Dorsolateral prefrontal cortex (tissue), 122 donors: ENCODE measurements at places on chromosomes 1 and 21.

DNA sequence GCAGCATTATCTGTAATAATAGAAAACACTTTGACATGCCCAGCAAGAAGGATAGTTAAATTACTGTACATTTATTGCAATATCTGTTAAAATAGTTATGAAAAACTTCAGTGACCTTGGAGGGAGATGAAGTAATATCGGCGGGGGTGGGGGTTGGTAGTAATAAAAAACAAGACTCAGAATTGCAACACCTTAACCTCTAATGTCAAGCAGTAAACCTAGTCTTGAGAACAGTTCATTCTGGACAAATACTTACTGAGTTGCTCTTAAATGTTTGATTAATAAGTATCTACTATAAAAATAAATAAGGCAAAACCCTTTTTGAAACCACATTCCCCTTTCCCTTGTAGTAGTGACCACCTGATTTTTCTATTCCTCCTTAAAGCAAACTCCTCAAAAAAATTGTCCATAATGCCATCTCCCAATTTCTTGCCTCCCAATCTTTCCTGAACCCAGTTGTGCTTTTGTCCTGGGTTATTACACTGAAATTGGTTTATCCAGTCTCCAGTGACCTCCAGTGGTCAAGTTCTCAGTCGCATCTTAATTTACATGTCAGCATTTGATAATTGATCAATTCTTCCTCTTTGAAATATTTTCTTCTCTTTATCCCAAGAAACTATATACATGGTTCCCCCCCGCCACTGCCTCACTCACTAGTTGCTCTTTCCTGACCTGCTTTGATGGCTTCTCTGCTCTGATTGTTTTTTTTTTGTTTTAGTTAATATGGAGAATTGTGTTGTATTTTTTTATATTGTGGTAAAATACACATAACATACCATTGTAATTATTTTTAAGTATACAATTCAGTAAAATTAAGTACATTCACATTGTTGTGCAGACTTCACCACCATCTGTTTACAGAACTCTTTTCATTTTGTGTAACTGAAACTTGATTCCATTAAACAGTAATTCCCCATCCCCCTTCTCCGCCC is 36.8 kb downstream of the RAP1A start:
- no peak for DNase-seq

DNA sequence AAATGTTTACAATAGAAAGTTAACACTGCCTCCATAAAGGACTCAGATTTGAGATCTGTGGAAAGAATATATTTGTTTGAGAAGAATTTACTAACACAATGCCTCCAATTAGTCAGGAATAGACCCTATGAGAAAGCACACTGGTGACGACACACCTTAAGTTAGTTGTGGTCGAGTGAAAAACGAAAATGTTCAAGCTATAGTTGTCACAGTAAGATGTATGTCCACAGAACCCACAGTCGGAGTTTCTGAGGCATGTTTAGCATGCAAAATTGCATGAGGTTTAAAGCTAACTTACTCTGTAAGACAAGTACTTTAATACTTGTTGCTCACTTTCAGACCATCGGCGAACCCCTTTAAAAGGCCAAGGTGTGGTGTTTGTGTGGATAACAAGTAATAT is 69.9 kb upstream of the SIPA1L2 start:
- DNase-seq: no peak

GRCh38 chr1:4129693-4130092 is 229.6 kb upstream of the C1orf174 start:
- DNase-seq: no peak

- no peak for DNase-seq
Observed at GRCh38 chr1:66626261-66626660, 92.3 kb downstream of the SGIP1 start.

- no peak for DNase-seq
Observed at GRCh38 chr1:53214376-53214940, 6.0 kb downstream of the CZIB start.

GRCh38 chr1:104163912-104164476 is 414.3 kb downstream of the AMY1C start:
- no peak for DNase-seq

- DNase-seq: no peak
Observed at GRCh38 chr1:24905979-24906720, 23.9 kb downstream of the RUNX3 start.

DNA sequence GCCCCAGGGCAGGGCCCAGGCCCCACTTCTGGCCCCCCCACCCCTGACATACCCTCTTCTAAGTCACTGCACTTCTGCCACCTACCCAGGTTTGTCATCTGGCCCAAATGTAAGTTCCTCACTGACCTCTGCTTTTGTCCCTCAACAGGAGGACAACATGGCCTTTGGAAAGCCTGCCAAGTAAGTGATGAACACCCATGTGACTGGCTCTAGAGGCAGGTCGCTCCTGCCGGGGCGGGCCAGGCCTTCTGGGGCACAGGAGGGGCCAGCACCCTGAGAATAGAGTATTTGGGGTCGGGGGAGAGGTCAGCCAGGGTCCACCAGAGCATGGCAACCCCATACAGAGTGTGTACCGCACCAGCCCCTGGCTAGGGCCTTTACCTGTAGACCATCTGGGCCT is 9.9 kb upstream of the SYTL1 start:
- no peak for DNase-seq

GRCh38 chr1:89689234-89689633 is 56.3 kb downstream of the LRRC8C start:
- DNase-seq: no peak

DNA sequence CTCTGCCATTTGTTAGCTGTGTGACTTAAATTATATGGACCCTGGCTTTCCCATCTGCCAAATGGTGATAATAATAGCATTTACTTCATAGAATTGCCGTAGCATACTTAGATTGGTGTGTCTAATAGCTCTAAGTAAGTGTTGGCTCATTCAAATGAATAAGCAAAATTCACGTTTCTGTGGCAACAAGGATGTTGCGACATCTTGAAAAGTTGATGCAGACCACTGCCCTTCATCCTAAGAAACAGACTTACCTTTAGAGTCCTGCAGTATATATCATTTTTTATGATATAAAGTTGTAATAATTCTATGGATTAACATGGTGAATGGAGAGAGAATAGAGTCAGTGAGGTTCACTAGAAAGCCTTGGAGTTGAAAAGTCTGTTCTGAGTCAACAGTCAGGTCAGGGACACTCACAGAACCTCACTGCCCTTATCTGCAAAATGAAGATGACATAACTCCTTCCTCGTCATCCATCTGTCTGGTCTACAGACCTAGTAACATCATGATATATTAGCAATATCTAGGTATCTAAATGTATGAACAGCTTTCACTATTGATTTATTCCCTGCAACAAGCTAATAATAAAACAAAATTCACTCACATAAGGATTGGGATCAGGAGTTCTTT is 167.3 kb upstream of the C8B start:
- DNase-seq: no peak

GRCh38 chr1:217946511-217946910 is 315.4 kb downstream of the SPATA17 start:
- DNase-seq: no peak

GRCh38 chr1:195948123-195948895 is 659.9 kb downstream of the KCNT2 start:
- DNase-seq: no peak

- DNase-seq: no peak
Observed at GRCh38 chr1:3435666-3436065, 18.8 kb upstream of the ARHGEF16 start.

- DNase-seq: no peak
Observed at GRCh38 chr1:245858022-245858721, 648.9 kb downstream of the SMYD3 start.

GRCh38 chr1:201662646-201663045 is 123.7 kb downstream of the NAV1 start:
- DNase-seq: no peak

- peak; percentile 96 for DNase-seq
Observed at GRCh38 chr1:36306902-36307456, 811 bp downstream of the SH3D21 start.

GRCh38 chr1:183544598-183545297 is 45.5 kb downstream of the NCF2 start:
- no peak for DNase-seq

- no peak for DNase-seq
Observed at GRCh38 chr1:116504308-116505156, 66.3 kb downstream of the CD58 start.

DNA sequence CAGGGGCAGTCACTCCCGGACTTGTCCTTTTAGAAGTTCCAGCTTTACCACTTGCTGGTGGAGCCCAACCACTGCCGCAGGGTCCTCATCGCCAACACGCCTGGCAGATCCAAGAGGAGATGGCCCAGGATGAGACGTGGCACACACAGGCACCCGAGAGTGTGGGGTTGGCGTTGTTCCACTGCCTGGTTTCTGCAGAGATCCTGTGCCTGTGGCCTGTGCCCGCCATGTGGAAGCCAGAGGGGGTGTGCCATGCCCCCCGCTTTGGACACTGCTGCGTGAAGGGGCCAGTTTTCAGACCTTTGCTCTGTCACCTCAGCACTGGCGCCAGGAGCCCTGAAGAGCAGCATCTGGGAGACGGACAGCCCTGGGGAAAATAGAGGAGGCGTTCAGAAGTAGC is 10.8 kb downstream of the CD46 start:
- DNase-seq: no peak

DNA sequence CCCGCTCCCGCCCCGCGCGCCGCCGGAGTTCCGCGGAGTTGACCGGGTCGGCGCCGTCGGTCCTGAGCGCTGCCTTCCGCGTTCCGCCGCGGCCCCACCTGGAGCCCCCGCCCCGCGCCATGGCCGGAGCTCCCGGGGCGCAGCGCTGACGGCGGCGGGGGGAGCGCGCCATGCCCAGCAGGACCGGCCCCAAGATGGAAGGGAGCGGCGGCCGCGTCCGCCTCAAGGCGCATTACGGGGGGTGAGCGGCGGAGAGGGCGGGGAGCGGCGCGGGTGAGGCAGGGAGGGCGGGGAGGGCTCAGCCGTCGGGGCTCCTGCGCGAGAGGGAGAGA is 216 bp downstream of the PRKCZ start:
- no peak for DNase-seq

DNA sequence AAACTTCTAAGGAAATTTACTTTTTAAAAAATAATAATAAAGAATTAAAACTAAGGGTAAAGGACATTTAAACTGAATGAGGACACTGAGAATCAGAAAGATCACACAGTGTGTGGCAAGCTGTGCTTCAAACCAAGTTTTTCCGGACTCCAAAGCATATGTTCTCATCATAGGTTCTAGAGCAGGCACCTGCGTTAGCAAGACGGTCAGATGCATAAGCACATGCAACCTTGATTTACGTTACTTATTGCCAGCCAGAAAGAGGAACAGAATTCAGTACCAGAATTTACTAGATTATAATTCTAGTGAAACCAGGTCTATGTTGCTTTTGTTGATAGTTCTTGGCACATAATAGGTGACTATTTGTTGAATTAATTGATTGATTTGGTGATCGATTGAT is 6.2 kb upstream of the LBR start:
- no peak for DNase-seq

- no peak for DNase-seq
Observed at GRCh38 chr1:20261095-20261494, 29.6 kb upstream of the VWA5B1 start.

GRCh38 chr1:151809985-151810556 is 4.9 kb upstream of the LINGO4 start:
- DNase-seq: no peak

- DNase-seq: no peak
Observed at GRCh38 chr1:75520862-75521475, 89.9 kb downstream of the SLC44A5 start.

DNA sequence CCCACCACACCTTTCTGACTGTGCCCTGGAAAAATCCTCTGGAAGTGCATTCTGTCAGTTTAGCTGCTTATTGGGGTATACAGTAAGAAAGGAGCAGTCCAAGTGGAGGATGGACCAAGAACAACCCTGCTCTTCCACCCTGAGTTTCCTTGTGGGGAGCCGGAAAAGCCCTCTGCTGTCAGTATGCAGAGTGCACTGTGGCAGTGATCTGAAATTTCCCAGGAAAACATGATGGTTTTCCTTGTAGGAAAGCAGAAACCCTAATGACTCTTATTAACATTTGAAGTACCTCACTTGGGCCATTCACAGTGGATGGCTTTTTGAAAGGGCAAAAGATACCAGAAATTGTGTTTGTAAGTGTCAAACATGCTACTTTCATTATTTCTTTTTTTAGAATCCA is 20.5 kb downstream of the ELAVL4 start:
- no peak for DNase-seq

DNA sequence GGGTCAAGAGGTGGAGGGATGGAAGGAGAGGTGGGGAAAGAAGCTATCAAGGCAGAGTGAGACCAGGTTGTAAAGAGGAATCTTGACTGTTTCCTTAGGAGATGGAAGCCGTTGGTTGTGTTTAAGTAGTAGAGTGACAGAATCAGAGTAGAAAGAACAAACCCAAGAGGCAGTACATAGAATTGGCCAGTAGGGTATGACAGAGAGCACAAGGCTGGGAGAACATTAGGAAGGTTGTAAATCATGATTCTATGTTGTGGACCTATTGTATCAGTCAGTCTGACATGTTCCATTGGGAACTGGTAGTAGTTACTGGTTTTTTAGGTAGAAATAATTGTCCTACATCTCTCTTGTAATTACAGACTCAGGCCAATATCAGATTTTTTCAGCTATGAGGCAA is 486.9 kb upstream of the USP24 start:
- no peak for DNase-seq

DNA sequence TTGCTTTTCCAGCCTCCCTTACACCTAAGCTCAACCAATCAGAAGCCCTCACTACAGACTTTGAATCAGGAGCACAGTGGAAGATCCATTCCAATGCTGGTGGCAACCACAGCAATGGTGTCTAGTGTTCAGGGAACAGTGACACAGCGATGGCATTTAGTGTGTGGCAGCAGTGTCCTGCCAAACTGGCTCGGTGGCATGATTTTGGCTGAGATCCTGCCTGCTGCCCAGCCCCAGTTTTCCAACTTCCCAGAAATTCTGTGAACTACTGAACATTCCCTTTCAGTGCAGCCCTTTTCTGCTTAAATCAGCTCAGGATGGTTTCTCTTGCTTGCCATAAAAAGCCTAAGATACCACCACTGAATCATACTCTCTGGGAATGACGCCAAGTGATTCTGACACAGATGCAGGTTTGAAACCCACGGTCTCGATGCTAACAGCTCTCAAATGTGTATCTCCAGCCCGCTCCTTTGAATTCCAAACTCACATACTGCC is 8.8 kb downstream of the ASAP3 start:
- no peak for DNase-seq

DNA sequence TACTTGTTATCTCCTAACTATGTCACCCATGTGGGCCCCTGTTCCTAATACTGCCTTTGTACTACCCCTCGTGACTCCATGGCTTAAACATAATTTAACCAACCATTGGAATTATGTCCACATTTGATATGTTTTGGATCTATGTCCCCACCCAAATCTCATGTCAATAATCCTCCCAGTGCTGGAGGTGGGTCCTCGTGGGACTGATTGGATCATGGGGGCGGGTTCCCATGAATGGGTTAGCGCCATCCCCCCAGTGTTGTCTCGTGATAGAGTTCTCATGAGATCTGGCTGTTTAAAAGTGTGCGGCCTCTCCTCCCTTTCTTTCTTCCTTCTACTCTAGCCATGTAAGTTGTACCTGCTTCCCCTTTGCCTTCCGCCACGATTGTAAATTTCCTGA is 9.8 kb downstream of the CBR1 start:
- DNase-seq: no peak

GRCh38 chr21:37601915-37602314 is 235.3 kb downstream of the DYRK1A start:
- DNase-seq: no peak

- DNase-seq: peak; percentile 56
Observed at GRCh38 chr21:41610042-41610839, 102.3 kb upstream of the TMPRSS2 start.

- DNase-seq: peak; percentile 15
Observed at GRCh38 chr1:67005068-67005467, 48.9 kb downstream of the SLC35D1 start.
